ENCODE measurements at places on chromosomes 3 and 15.

GRCh38 chr3:190458040-190458439 is 8.3 kb upstream of the TMEM207 start:
- no peak for DNase-seq

- DNase-seq, result no peak
Observed at GRCh38 chr15:62844564-62845240, 197.8 kb upstream of the TPM1 start.

- no peak for DNase-seq
Observed at GRCh38 chr15:101342056-101342455, 47.0 kb upstream of the SNRPA1 start.

DNA sequence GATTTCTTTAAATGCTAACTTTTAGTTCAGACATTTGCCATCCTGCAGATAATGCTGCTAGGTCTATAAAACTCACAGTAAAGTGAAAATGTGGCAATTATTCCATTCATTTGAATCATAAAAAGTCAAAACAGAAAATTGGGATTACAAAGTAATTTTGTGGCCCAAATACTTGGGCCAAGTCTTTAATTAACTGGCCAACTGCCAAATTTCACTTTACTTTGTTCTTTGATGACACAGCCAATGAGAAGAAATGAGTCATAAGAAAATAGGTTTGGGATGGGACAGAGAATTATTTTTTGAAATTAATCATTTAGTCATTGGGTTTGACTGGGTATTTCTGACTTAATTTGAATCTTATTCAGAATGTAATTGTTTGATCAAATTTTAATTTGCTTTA is 89.8 kb upstream of the SLC2A2 start:
- DNase-seq, result no peak

GRCh38 chr3:140276703-140277102 is 341.7 kb downstream of the CLSTN2 start:
- DNase-seq, result no peak

- no peak for DNase-seq
Observed at GRCh38 chr3:184525337-184526087, 36.1 kb upstream of the EPHB3 start.

GRCh38 chr3:157297328-157297915 is 137.5 kb upstream of the CCNL1 start:
- DNase-seq, result no peak

GRCh38 chr3:17942856-17943255 is 200.4 kb upstream of the TBC1D5 start:
- no peak for DNase-seq

DNA sequence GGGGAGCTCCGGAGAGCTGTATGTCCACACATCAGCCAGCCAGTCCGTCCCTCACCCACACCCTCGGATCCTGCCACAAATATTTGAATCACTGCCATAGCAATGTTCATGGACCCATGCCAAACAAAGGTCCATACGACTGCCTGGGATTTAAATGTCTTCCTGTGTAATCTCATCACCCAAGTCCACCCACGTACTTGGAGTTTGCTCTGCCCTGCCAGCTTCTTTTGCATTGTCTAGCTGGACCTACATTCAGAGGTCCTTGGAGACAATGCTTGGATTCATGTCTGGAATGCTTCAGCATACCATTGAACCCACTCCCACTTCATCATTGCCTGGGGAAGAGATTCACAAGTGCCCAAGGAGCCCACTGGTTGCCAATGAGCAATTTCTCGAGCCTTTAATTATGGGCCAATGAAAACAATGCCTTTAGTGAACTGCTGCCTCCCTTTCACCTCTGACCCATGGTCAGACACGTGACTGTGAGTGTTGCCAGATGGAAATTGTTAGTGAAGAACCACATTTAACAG is 90.4 kb upstream of the PHLDB2 start:
- no peak for DNase-seq

GRCh38 chr15:54605556-54605955 is 591.2 kb downstream of the RSL24D1 start:
- no peak for DNase-seq

GRCh38 chr3:58022490-58022889 is 14.3 kb downstream of the FLNB start:
- DNase-seq, result no peak

GRCh38 chr3:65716071-65716751 is 322.5 kb downstream of the MAGI1 start:
- no peak for DNase-seq

DNA sequence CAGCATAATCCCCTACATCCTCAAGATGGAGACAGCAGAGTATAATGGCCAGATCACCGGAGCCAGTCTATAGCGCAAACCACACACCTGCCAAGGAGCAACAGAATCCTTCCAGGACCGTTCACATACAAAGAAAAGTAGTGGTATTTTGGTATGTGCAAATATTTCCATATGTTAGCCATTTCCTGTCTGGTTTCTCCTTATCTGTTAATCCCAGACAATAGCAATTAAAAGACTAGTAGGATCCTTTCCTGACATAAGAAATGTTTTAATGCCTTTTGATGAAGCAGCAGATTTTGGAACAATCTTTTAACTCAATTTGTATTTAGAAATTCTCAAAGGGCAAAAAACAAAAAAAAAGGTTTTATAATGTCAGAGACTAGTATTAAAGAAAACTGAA is 22.2 kb downstream of the MRPS25 start:
- no peak for DNase-seq

DNA sequence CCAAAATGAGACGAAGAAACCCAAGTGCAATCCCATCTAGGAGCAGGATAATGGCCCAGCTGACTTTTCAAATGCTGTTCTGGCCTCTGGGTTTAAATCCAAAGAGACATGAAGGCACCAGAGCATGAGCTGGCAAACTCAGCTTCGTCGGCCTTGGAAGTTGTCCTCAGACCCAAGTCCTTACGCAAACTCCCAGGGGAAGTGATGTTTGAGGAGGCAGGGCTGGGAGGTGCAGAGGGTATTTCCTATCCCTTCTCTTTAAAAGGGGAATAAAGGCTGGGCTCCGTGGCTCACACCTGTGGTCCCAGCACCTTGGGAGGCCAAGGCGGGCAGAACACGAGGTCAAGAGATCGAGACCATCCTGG is 68.9 kb upstream of the HERC1 start:
- no peak for DNase-seq

- no peak for DNase-seq
Observed at GRCh38 chr3:36729204-36730056, 34.9 kb downstream of the DCLK3 start.

- no peak for DNase-seq
Observed at GRCh38 chr15:78453447-78453846, 15.4 kb downstream of the IREB2 start.

DNA sequence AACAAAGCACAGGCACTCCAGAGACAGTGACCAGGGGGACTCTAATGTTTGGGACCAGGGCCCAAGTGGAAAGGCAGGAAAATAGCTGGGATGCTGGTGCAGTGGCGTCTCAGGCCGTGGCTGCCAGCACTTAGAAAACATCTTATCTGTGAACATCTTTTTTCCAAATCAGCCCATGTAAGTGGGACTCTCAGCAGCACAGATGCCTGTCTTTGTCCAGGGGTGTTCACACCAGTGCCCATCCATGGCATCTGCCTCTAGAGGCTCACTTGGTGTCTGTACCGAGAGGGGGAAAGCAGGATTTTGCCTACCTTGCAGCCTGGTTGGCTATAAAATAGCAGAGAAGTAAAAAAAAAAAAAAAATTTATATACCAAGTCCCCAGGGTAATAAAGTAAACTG is 26.7 kb downstream of the SLC12A8 start:
- no peak for DNase-seq

- no peak for DNase-seq
Observed at GRCh38 chr3:161273589-161274218, 52.6 kb downstream of the NMD3 start.

- DNase-seq, result no peak
Observed at GRCh38 chr15:66474135-66474534, 23.4 kb downstream of the SNAPC5 start.

DNA sequence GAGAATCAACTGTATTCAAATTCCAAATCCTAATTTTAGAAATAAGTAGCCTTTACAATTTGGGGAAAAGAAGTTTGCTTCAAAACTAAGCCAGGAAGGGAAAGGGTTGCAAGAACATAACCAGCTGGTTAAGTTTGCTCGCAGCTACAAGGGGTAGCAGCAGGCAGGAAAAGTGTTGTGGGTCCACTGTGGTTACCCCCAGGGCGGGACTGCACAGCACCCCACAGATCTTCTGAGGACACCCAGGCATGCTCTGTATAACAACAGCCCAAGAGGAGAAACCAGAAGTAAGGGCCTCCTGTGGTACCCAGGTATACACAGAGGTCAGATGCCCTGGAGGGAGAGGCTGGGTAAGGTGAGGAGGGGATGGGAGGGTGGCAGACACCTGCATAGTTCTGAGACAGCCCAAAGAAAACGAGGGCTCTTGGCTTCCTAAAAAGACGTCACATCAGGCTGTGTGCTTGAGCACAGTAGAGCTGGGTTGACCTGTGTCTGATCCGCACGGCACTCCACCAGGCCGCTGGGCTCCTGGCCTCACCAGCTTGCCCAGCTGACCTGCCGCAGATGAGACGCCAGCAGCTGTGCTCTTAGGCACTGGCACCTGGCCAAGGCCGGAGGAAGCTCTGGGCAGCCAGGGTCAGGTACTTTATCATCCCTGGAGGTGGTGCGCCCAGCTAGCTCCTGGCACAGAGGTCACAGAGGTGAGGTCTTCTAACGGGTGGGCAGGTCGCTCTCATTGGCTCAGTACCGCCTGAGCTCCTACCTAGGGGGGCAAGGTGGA is 81.8 kb upstream of the SNRPA1 start:
- DNase-seq, result no peak

DNA sequence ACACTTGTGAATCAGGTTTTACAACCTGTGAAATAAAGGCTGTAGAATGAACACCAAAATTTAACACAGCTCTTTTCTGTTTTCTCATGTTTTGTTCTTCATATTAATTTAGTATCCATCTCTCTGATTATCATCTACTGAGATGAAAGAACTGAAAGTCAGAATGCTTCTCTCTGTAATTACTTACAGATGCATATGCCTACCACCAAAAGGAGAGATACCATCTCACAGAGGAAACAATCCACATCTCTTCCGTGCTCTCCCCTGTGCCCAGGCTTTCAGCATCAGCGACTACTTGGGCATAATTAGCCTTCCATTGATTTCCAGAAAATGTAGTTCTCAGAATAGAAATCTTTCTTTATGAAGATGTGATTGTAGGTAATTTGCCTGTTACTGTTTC is 741.4 kb downstream of the GRM7 start:
- no peak for DNase-seq

DNA sequence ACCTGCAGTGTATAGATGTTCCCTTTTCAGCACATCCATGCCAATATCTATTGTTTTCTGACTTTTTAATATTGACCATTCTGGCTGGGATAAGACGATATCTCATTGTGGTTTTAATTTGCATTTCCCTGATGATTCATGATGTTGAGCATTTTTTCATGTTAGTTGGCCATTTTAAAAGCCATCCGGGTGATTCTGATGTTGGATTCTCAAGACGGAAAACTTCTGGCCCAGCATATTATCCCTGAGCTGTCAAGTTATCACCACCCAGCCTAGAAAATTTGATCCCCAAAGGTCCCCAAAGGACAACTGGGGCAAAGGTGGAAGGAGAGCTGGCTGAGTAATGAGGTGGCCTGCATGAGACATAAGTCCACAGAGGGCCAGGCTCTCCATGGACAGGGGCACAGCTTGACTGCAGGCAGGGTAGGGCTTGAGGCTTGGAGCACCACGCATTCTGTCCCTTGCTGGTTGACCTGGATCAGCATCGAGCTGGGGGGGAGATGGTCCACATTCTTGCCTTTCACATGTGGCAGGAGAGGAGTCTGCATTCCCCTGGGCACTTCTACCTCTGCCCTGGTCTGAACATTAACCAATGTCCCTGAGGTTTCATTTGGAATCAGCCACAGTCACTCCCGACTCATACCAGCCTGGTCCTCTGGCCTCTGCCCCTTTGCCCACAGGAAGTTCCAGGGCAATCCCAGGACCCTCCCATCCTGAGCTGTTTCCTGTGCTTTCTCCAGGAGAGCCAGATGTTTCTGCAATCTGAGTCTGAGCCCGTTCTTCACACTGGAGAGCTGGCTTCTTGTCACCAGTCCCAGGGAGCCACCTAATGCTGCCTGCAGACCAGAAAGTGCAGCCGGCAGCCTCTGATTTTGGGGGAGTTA is 69.2 kb downstream of the ISG20 start:
- no peak for DNase-seq

DNA sequence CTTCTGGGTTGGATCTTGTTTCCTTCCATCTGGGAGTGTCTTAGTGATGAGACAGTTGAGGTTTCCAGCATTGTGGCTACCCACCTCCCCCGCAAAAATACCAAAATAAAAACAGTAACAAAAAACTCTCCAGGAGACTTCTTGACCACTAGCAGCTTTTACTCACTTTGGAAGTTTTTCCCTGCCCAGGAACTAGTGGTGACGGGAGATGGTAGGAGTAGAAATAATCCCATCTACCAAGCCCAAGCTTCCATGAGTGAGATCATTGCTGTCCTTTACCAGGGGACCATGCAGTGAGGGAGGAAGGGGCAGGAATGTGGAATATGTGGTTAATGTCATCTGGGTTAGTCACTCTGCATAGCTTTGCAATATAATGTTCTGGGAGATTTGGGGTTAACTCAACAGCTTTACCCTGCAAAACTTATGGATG is 187.7 kb downstream of the ITPR1 start:
- no peak for DNase-seq

- no peak for DNase-seq
Observed at GRCh38 chr15:85298941-85299340, 81.5 kb upstream of the AKAP13 start.

GRCh38 chr3:84175449-84175848 is 783.3 kb upstream of the CADM2 start:
- DNase-seq, result no peak

DNA sequence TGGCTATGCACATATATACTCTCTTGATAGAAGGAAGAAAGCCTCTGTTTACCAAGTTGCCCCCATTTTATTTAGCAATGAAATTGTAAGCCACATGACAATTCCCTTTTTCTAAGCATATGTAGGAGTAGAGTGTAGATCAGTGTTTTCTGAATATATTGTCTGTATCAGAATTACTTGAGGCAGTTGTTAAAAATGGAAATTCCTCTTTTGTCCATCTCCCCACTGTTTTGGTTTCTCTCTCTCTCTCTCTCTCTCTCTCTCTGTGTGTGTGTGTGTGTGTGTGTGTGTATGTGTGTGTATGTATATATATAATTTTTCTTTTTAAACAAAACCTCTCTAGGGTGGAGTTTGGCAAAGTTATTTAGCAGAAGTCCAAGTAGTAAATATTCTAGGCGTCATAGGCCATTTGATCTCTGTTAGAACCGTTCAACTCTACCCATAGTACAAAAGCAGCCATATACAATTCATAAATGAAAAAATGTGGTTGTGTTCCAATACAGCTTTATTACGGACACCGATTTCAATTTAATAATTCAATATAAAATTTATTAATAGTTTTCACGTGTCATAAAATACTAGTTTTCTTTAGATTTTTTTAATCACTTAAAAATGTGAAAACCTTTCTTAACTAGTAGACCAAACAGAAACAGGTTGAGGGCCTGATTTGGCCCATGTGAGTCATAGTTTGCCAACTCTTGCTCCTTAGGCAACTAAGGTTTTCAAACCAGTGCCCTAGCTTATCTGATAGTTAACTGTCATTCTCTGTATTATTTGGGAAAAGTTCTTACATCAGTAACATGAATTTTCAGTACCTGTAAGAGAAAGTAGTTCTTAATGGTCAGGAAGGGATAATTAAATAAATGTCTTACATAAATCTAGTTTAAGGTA is 39.8 kb downstream of the UBE2E1 start:
- DNase-seq, result no peak

All from GM19239 (cell line).